Muscle of back (tissue), 13 donors: ENCODE measurements at places on chromosomes 5 and 9. TPM values are rescaled to one million over a fixed set of nuclear protein-coding genes. Genes with fewer than 3 reads are reported as not detected.

Gene PIP5KL1
- polyA plus RNA-seq: 2.6 TPM

Gene WNT8A
- polyA plus RNA-seq: not detected

Gene BSPRY
- polyA plus RNA-seq: 0.78 TPM

Gene PPP1R26
- 9.8 TPM for polyA plus RNA-seq

Gene HSD17B3
- 0.76 TPM for polyA plus RNA-seq
